ENCODE measurements at places on chromosomes 1 and 21. TPM values are rescaled to one million over a fixed set of nuclear protein-coding genes. Genes with fewer than 3 reads are reported as not detected.

The PGLYRP3 gene
- total RNA-seq: not detected

The S100A8 gene
- total RNA-seq: not detected

The LYPD8 gene
- total RNA-seq: 0.12 TPM

The KCNJ9 gene
- not detected for total RNA-seq

The SLC25A34 gene
- total RNA-seq: not detected

The NPHS2 gene
- not detected for total RNA-seq

The OR2M7 gene
- not detected for total RNA-seq

The NUAK2 gene
- total RNA-seq: 28.8 TPM
